Progenitor cell of endocrine pancreas (in vitro differentiated cells): ENCODE measurements at places on chromosomes 12 and 14. TPM values are rescaled to one million over a fixed set of nuclear protein-coding genes. Genes with fewer than 3 reads are reported as not detected.
A peak's percentile ranks its signal among the peaks of the same experiment; 100 is the strongest.

DNA sequence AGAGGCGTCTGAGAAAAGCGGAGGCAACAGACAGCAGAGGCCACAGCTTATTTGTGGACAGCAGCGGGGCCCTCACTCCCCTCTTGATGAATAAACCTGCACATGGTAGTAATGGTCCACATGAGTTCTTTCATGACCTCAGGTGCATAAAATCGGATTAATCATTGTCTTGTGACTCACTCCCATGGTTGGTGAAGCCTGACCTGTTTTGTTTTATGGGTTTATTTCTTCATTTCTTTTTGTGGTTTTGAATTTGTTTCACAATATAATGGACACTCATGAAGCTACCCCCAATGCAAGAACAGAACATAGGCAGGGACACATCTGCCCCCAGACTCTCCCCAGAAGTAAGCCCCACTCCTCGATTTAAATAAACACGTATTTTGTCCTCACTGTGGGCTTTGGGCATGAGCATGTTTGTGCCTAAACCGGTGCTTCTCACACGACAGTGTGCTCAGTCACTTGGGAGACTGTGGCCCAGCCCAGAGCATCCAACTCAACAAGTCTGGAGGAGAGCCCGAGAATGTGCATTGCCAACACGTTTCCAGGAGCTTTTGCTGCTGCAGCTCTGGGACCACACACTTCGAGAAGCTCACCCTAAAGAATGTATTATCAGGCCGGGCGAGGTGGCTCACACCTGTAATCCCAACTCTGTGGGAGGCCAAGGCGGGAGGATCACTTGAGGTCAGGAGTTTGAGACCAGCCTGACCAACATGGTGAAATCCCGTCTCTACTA lies 116.1 kb downstream of the SCARB1 start:
- no peaks in the 10 kb centered on the region for H3K36me3 ChIP-seq
- DNase-seq = no peak
- peaks cover 24% of the 10 kb centered on the region for H3K4me1 ChIP-seq
- no peaks in the 10 kb centered on the region for H3K27me3 ChIP-seq

DNA sequence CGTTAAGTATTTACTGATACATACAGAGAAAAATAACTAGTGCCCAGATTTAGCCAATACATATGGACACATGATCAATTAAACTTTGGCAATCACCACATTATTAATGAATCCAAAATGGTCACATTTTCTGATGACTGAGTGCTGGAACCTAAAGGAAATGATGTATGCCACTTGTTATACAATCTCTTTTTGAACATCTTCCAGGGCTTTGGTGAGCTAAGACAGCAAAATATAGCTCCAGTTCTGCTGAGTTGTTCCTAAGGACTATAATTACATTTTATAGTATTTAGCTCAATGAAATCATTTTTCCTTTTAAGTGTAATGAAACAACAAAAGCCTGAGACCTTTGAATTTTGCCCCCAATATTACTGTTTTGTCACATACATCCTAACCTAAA lies 329.1 kb upstream of the ATP2B1 start:
- H3K27ac ChIP-seq = no peak overlapping the region
- DNase-seq = no peak
- H3K36me3 ChIP-seq = no peaks in the 10 kb centered on the region
- H3K4me3 ChIP-seq = no peak overlapping the region
- no peaks in the 10 kb centered on the region for H3K27me3 ChIP-seq

KRT75 gene
- total RNA-seq = not detected in 2 replicates

DNA sequence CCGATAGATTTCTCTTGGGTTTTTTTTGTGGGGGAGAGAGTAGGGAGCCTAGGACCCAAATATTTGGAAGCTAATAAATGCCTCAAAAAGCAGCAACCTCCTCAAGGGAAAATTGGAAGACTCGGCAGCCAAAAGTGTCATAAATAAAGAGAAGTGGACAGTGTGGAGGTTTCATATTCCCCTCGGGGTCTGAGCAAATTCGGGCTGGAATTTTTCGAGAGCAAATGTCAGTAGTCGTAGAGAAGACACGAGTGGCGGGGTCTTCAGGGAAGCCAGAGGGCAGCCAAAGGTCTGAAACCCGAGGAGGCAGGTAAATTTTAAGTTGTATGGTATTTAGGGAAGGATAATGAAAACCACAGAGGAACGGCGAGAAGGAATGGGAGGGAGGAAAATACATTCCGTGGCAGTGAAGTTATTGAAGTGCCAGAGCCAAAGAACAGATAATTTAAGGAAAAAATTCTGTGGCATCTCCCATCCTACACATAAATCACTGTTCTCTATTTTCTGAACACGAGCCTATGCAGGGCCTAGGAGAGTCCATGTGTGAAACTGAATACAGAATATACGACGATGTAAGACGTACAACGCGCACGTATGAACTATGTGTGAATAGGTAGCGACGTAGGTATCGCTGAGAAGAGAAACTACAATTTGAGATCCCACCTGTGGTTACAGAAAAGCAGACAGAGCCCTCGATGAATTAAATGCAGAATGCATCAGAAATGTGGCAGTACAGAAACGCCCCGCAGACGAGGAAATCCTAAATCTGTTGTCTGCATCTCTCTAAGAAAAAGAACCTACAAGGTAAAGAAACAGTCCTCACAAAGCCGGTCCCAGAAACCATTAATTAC lies 12.9 kb downstream of the BCL11B start:
- H3K4me1 ChIP-seq = peaks cover 7% of the 10 kb centered on the region
- H3K36me3 ChIP-seq = no peaks in the 10 kb centered on the region
- peaks cover 75% of the 10 kb centered on the region for H3K27me3 ChIP-seq
- H3K27ac ChIP-seq = no peak overlapping the region

DNA sequence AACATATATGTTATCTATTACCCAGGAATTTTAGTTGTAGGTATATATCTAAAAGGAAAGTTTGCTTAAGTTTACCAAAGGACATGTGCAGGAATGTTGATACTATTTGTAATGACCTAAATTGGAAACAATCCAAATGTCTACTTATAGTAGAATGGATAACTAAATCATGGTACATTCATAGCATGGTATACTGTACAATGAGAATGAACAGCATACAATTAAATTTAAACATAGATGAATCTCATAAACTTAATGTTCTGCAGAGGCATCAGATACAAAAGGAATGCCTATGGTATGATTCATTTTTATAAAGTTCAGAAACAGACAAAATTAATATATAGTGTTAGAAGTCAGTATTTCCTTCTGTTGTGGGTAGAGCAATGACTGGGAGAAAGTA lies 135.4 kb downstream of the GPHN start:
- H3K27ac ChIP-seq = no peak overlapping the region
- H3K27me3 ChIP-seq = no peaks in the 10 kb centered on the region
- H3K36me3 ChIP-seq = no peaks in the 10 kb centered on the region
- no peak overlapping the region for H3K4me3 ChIP-seq
- DNase-seq = no peak

LGR5 gene
- total RNA-seq = 0.67 and 1.2 TPM in 2 replicates

SLCO1B3 gene
- total RNA-seq = not detected in 2 replicates

- no peaks in the 10 kb centered on the region for H3K36me3 ChIP-seq
- peaks cover 3% of the 10 kb centered on the region for H3K27me3 ChIP-seq
- no peak overlapping the region for H3K27ac ChIP-seq
- H3K4me1 ChIP-seq = no peaks in the 10 kb centered on the region
- H3K4me3 ChIP-seq = no peak overlapping the region
These were observed 38.2 kb upstream of the TMX1 start for GRCh38 chr14:51201890-51202289.

DNA sequence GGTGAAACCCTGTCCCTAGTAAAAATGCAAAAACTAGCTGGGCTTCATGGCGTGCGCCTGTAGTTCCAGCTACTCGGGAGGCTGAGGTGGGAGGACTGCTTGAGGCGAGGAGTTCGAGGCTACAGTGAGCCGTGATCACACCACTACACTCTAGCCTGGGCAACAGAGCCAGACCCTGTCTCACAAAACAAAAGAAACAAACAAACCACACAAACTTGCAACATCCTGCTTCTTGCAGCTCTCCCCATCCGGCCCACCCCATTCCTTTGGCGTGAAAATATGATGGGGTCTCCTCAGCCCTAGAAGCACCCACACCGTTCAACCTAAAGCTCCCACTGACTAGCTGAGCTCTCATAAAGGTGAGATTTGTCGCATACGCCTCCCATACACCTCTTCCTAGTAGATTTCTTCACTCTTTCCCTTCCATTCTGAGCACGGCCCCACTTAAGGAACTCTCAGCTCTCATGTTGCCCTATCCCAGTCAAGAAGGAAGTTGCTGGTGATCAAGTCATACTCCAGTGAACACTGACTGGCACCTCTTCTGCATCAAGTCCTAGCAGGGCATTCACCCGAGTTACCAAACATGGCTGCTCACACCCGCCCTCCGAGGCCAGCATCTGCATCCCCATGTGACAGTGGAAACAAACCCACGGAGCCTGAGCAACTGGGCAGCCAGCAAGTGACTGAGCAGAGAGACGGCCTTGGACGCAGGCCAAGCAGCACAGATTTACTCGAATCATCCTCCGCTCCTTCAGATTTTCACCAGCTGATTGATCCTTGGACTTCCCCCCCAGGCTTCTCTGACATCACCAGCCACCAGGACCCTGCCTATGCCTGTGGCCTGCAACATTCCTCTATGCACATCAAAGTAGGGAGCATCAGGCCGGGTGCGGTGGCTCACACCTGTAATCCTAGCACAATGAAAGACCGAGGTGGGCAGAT lies 18.9 kb upstream of the CD27 start:
- H3K27ac ChIP-seq = no peak overlapping the region
- H3K36me3 ChIP-seq = no peaks in the 10 kb centered on the region
- H3K4me1 ChIP-seq = peaks cover 2% of the 10 kb centered on the region
- no peak for DNase-seq
- H3K4me3 ChIP-seq = no peak overlapping the region
- peaks cover 20% of the 10 kb centered on the region for H3K27me3 ChIP-seq

GRCh38 chr12:123519141-123520001 lies 14.1 kb downstream of the RILPL1 start:
- H3K27ac ChIP-seq = peak overlapping the region; percentile 51
- H3K27me3 ChIP-seq = no peaks in the 10 kb centered on the region
- H3K4me3 ChIP-seq = no peak overlapping the region
- H3K4me1 ChIP-seq = peaks cover 7% of the 10 kb centered on the region
- no peak for DNase-seq

DNA sequence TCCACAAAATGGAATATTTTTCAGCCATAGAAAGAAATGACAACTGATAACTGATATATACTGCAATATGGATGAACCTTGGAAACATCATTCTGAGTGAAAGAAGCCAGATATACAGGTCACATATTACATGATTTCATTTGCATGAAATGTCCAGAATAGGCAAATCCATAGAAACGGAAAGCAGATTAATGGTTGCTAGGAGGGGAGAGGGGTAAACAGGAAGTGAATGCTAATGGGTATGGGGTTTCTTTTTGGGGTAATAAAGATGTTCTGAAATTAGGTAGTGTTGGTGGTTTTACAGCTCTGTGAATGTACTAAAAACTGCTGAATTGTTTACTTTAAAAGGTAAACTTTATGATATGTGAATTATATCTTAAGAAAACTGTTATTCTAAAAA lies 6.5 kb downstream of the RAD51AP1 start:
- no peak overlapping the region for H3K4me3 ChIP-seq
- DNase-seq = no peak
- no peaks in the 10 kb centered on the region for H3K27me3 ChIP-seq
- H3K27ac ChIP-seq = no peak overlapping the region
- peaks cover 5% of the 10 kb centered on the region for H3K36me3 ChIP-seq
- no peaks in the 10 kb centered on the region for H3K4me1 ChIP-seq

DNA sequence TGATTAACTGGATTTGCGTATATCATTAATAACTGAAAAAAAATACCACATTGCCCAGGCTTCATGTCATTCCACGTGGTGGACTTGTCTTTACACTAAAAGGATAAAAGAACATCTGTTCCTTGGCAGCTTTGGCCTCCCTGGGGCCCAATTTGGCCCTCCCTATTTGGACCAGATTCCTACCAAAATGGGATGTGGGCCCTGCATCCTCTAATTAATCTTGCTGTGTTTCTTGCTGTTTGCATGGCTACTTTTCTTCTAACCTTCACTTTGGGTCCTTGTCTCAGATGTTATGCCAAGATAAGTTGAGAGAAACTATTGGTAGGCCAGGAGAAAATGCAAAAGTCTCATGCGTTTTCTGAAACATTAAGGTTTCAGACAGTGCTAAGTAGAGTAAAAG lies 57.5 kb downstream of the PTHLH start:
- H3K4me1 ChIP-seq = no peaks in the 10 kb centered on the region
- no peak for DNase-seq
- no peak overlapping the region for H3K4me3 ChIP-seq
- no peak overlapping the region for H3K27ac ChIP-seq

- peak overlapping the region; percentile 68 for H3K4me3 ChIP-seq
- peak overlapping the region; percentile 93 for H3K27ac ChIP-seq
- no peaks in the 10 kb centered on the region for H3K27me3 ChIP-seq
- H3K4me1 ChIP-seq = peaks cover 76% of the 10 kb centered on the region
These were observed 12.5 kb upstream of the IRF2BPL start for GRCh38 chr14:77040741-77041653.

DNA sequence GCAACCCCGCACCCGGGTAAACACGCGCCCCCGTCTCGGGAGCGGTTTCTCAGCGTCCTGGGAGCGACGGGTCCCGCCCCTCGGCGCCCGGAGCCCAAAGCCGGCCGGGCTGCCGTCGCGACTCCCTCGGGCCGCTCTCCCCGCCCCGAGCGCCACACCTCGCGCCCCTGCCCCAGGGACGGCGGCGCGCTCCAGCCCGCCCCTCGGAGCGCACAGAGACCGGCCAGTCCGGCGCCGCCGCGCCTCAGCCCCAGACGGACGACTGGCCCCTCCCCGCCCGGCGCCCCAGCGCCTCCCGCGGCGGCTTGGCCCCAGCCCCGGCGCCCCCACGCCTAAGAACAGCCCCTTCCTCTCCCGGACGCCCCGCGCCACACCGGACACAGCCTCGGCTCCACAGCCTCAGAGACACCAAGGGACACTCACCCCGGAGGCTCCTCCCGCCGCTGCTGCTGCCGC lies 411 bp downstream of the BTBD7 start:
- H3K4me1 ChIP-seq = peaks cover 35% of the 10 kb centered on the region
- H3K4me3 ChIP-seq = peak overlapping the region; percentile 92
- no peaks in the 10 kb centered on the region for H3K27me3 ChIP-seq
- peak; percentile 68 for DNase-seq
- H3K27ac ChIP-seq = peak overlapping the region; percentile 98

DNA sequence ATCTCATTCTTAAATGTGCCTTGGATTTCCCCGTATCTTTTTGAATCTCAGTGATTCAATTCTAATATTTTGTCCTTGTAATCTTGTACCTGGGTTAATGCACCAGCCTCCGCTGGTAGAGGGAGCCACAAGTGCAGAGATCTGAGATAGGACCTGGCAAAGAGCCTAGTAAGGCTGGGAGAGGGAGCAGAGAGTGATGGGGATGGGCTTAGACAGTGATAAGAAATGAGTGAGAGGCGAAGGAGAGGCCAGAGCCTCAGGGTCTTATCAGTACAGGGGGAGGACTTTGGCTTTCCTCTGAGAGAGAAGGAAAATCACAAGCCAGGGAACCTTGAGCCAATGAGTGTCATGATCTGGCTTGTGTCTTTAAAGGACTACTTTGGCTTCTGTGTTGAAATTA lies 30.5 kb upstream of the LMNTD1 start:
- no peak overlapping the region for H3K4me3 ChIP-seq
- no peak for DNase-seq
- H3K36me3 ChIP-seq = no peaks in the 10 kb centered on the region
- H3K27ac ChIP-seq = no peak overlapping the region
- H3K27me3 ChIP-seq = no peaks in the 10 kb centered on the region
- H3K4me1 ChIP-seq = no peaks in the 10 kb centered on the region
